Memory B cell (primary cell): ENCODE measurements at places on chromosomes 2 and 18.

GRCh38 chr2:133976659-133977058 is 277.2 kb upstream of the MGAT5 start:
- no peak for DNase-seq
- no peaks in the 10 kb centered on the region for H3K27me3 ChIP-seq
- no peak overlapping the region for H3K27ac ChIP-seq
- H3K4me3 ChIP-seq = no peak overlapping the region
- H3K36me3 ChIP-seq = no peaks in the 10 kb centered on the region

- no peak overlapping the region for H3K27ac ChIP-seq
- no peak for DNase-seq
- no peaks in the 10 kb centered on the region for H3K36me3 ChIP-seq
Measured at GRCh38 chr2:19714926-19715325, 186.9 kb downstream of the TTC32 start.

GRCh38 chr2:46239847-46240181 is 57.4 kb upstream of the EPAS1 start:
- no peak overlapping the region for H3K4me3 ChIP-seq
- H3K27ac ChIP-seq = no peak overlapping the region
- peaks cover 4% of the 10 kb centered on the region for H3K4me1 ChIP-seq
- no peaks in the 10 kb centered on the region for H3K27me3 ChIP-seq

GRCh38 chr2:136212426-136213378 is 94.8 kb upstream of the CXCR4 start:
- H3K27me3 ChIP-seq = no peaks in the 10 kb centered on the region

DNA sequence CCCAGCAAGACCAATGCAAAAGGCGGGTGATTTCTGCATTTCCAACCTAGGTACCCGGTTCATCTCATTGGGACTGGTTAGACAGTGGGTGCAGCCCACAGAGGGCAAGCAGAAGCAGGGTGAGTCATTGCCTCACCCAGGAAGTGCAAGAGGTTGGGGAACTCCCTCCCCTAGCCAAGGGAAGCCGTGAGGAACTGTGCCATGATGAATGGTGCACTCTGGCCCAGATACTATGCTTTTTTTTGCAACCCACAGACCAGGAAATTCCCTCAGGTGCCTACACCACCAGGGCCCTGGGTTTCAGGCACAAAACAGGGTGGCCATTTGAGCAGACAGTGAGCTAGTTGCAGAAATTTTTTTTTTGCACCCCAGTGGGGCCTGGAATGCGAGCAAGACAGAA is 662.6 kb upstream of the ACVR2A start:
- peak overlapping the region; percentile 38 for H3K27ac ChIP-seq
- peaks cover 5% of the 10 kb centered on the region for H3K4me1 ChIP-seq
- H3K27me3 ChIP-seq = peaks cover 1% of the 10 kb centered on the region
- DNase-seq = no peak
- no peaks in the 10 kb centered on the region for H3K36me3 ChIP-seq
- H3K4me3 ChIP-seq = no peak overlapping the region

- H3K4me3 ChIP-seq = no peak overlapping the region
- peaks cover 6% of the 10 kb centered on the region for H3K4me1 ChIP-seq
- peaks cover 7% of the 10 kb centered on the region for H3K36me3 ChIP-seq
- H3K27ac ChIP-seq = no peak overlapping the region
Measured at GRCh38 chr18:12008842-12009580, 27.7 kb downstream of the IMPA2 start.

DNA sequence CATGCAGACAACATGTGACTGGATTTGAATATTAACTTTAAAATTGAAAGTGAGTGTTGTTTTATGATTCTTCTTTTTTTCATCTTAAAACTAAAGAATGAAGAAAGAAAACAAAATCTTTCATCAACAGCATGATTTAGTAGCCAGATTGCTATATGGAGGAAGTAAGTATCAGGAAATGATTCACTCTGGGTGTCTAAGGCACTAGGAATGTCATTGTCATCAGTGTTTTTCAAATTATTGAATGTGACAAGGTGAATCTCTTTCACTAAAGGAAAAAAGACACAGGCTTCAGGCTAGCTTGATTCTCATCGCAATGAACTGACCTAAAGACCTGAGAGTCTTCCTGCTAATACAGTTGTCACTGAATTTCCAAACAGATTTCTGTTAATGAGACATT is 430.1 kb downstream of the FBXO15 start:
- H3K4me3 ChIP-seq = no peak overlapping the region
- DNase-seq = no peak
- no peak overlapping the region for H3K27ac ChIP-seq
- H3K4me1 ChIP-seq = no peaks in the 10 kb centered on the region

- DNase-seq = no peak
- H3K27ac ChIP-seq = peak overlapping the region; percentile 95
- H3K36me3 ChIP-seq = peaks cover 21% of the 10 kb centered on the region
- H3K4me3 ChIP-seq = peak overlapping the region; percentile 81
Measured at GRCh38 chr2:208315081-208315788, 49.2 kb downstream of the PIKFYVE start.

- H3K27ac ChIP-seq = no peak overlapping the region
- no peak for DNase-seq
- H3K4me3 ChIP-seq = no peak overlapping the region
- no peaks in the 10 kb centered on the region for H3K36me3 ChIP-seq
Measured at GRCh38 chr2:95344656-95345055, 47.5 kb downstream of the KCNIP3 start.

- no peak overlapping the region for H3K4me3 ChIP-seq
- no peaks in the 10 kb centered on the region for H3K4me1 ChIP-seq
- no peaks in the 10 kb centered on the region for H3K27me3 ChIP-seq
- no peaks in the 10 kb centered on the region for H3K36me3 ChIP-seq
Measured at GRCh38 chr2:126227250-126227649, 428.7 kb upstream of the GYPC start.

DNA sequence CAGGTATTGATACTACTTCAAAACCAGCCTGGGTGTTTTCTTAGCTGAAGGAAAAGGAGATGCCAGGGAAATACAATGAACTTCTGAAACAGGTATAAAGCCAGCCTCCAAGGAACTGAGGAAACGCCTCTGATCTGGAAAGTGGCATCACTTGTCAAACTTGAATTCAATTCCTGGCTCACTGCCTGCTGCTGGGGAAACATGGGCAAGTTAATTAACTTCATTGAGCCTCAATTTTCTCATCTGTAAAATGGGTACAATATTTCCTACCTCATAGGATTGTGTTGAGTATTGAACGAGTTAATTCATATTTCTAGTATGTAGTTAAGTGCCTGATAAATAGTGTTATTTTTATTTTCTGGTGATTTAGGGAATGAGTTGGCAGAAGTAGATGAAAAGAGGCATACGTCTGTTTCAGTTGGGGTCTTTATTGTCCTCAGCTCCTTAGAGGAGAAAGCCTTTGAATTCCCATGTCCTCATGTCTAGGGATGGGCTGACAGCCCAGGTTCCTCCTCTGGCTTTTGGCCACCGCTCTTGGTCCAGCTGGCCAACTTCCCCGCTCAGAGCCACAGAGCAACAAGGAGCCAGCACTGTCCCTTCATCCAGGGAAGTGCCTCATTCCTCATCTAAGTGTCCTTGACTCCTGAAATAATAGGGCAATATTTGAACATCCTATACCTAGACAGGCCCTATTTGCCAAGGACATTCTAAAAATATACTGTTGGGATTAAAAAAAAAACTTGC is 210.5 kb upstream of the GATA6 start:
- no peak overlapping the region for H3K4me3 ChIP-seq
- H3K4me1 ChIP-seq = no peaks in the 10 kb centered on the region
- H3K36me3 ChIP-seq = no peaks in the 10 kb centered on the region
- no peak overlapping the region for H3K27ac ChIP-seq
- peaks cover 9% of the 10 kb centered on the region for H3K27me3 ChIP-seq
- DNase-seq = no peak

- H3K36me3 ChIP-seq = peaks cover 12% of the 10 kb centered on the region
- no peaks in the 10 kb centered on the region for H3K4me1 ChIP-seq
- no peak overlapping the region for H3K27ac ChIP-seq
- no peaks in the 10 kb centered on the region for H3K27me3 ChIP-seq
- no peak for DNase-seq
- H3K4me3 ChIP-seq = no peak overlapping the region
Measured at GRCh38 chr18:32688821-32689220, 84.0 kb downstream of the KLHL14 start.

GRCh38 chr18:76874642-76875389 is 52.5 kb downstream of the ZNF236 start:
- peaks cover 30% of the 10 kb centered on the region for H3K36me3 ChIP-seq
- peak overlapping the region; percentile 29 for H3K27ac ChIP-seq
- H3K27me3 ChIP-seq = no peaks in the 10 kb centered on the region

GRCh38 chr2:165011199-165011598 is 55.9 kb upstream of the SLC38A11 start:
- no peak overlapping the region for H3K27ac ChIP-seq
- H3K4me3 ChIP-seq = no peak overlapping the region
- peaks cover 22% of the 10 kb centered on the region for H3K4me1 ChIP-seq
- H3K27me3 ChIP-seq = peaks cover 7% of the 10 kb centered on the region
- no peak for DNase-seq
- H3K36me3 ChIP-seq = no peaks in the 10 kb centered on the region

- peaks cover 7% of the 10 kb centered on the region for H3K27me3 ChIP-seq
- no peaks in the 10 kb centered on the region for H3K4me1 ChIP-seq
- no peak for DNase-seq
- H3K27ac ChIP-seq = no peak overlapping the region
- no peak overlapping the region for H3K4me3 ChIP-seq
- H3K36me3 ChIP-seq = no peaks in the 10 kb centered on the region
Measured at GRCh38 chr2:240320204-240320993, 115.1 kb upstream of the GPC1 start.

GRCh38 chr18:50469380-50469781 is 90.5 kb upstream of the MAPK4 start:
- H3K4me3 ChIP-seq = no peak overlapping the region
- H3K4me1 ChIP-seq = no peaks in the 10 kb centered on the region
- no peak overlapping the region for H3K27ac ChIP-seq
- H3K27me3 ChIP-seq = peaks cover 8% of the 10 kb centered on the region
- DNase-seq = no peak

DNA sequence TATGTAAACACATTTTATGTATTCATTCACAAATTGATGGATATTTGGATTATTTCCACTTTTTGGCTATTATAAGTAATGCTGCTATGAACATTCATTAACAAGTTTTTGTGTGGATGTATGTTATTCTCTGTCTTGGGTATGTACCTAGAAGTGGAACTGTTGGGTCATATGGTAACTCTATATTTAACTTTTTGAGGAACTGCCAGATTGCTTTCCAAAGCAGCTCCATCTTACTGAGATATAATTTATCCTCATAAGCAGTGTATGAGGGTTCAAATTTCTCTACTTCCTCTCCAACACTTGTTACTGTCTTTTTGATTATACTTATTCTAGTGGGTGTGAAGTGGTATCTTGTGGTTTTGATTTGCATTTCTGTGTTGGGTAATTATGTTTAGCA is 7.1 kb upstream of the EML6 start:
- H3K36me3 ChIP-seq = peaks cover 2% of the 10 kb centered on the region
- no peak for DNase-seq
- no peak overlapping the region for H3K4me3 ChIP-seq
- peaks cover 3% of the 10 kb centered on the region for H3K27me3 ChIP-seq
- H3K4me1 ChIP-seq = peaks cover 3% of the 10 kb centered on the region

DNA sequence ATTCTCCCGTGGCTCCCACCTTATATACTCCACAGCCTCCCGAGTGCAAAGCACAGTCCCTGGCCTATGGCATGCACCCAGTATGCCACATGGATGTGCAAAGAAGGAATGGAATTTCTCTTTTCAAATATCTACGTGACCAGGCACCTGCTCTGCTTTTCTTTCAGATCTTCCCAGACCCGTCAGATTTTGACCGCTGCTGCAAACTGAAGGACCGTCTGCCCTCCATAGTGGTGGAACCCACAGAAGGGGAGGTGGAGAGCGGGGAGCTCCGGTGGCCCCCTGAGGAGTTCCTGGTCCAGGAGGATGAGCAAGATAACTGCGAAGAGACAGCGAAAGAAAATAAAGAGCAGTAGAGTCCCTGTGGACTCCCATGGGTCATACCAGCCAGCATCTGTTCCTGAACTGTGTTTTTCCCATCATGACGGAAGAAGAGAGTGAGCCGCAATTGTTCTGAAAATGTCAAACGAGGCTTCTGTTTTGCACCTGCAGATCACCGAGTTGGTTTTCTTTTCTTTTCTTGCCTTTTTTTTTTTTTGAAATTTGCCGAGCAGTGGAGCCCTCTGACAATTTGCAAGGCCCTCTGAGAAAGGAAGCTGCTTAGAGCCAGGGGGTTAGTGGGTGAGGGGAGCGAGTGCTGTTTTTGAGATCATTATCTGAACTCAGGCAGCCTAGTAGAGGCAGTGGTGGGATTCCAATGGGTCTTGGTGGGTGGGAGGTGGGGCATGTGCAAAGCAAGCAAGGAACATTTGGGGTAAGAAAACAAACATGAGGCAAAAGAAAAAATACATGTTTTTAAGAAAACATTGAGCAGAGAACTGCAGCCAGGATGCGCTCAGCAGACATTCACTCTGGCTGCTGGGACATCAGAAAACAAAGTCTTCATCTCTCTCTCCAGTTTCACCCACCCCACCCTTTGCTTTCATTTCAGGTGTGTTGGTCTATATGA is 26.2 kb downstream of the LBH start:
- H3K4me1 ChIP-seq = peaks cover 28% of the 10 kb centered on the region
- H3K36me3 ChIP-seq = peaks cover 46% of the 10 kb centered on the region
- H3K27me3 ChIP-seq = no peaks in the 10 kb centered on the region
- DNase-seq = no peak
- peak overlapping the region; percentile 73 for H3K27ac ChIP-seq
- H3K4me3 ChIP-seq = no peak overlapping the region
